GM19239 (cell line): ENCODE measurements at places on chromosomes 6 and 20.

- DNase-seq = no peak
These were observed 723.1 kb upstream of the FLRT3 start for GRCh38 chr20:15060265-15061060.

GRCh38 chr6:45072673-45073072 is 255.5 kb upstream of the RUNX2 start:
- DNase-seq = no peak

- DNase-seq = no peak
These were observed 47.2 kb upstream of the CCN2 start for GRCh38 chr6:131998255-131998982.

GRCh38 chr20:60123652-60124051 is 165.4 kb downstream of the CDH26 start:
- no peak for DNase-seq

DNA sequence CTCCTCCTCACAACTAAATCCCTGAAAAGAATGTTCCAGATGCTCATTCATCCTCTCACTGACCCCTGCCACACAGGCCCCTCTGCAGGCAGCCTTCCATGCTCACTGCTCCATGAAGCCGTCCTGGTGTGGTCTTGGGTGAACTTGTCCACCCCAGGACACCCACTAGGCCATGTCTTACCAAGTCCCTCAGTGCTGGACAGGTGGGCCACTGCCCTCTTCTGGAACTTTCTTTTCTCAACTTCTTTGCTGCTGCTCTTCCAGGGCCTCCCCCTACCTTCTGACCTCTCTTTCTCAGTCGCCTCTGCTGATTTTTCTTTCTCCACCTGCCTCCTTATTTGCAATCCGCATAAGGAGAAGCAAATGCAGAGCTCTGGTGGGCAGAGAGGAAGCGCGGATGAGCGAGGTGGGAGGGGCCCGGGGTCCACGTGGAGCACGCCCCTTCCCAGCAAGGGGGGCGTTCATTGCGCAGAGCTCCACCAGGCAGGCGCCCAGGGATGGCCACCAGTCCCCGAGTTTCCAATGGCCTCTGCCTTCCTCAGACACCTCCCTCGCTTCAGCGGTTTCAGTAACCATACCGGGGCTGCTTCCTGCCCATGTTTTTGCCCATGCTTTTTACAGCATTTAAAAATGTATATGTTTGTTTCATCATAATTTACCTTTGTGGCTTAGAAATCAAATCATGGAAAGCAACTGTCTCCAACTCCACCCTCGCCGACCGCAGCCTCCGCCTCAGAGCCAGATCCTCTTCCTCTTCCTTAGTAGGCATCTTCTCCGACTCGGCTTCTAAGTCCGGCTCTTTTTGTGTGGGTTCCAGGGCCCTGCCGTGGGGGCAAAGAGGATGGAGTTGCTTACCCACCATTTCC is 129.6 kb downstream of the ZDHHC14 start:
- DNase-seq = no peak

- DNase-seq = peak; percentile 17
These were observed 3.8 kb upstream of the LPA start for GRCh38 chr6:160667639-160668481.

DNA sequence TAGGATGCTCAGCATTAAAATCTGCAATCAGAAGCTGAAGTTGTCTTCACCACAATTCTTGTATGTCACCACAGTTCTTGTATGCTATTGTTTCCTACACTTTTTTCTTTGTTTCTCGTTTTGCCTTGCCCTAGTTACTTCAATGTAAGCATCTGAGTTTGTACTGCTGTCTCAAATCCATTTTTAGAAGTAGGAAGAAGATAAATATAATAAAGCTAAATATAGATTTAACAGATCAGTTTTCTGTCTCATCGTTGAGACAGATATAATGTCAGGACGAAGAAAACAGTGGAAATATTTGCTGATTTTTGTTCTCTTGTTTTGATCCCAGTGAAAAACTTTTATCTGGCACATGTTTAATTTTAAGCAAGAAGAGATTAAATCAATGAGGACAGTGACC is 318.0 kb downstream of the QKI start:
- DNase-seq = no peak

DNA sequence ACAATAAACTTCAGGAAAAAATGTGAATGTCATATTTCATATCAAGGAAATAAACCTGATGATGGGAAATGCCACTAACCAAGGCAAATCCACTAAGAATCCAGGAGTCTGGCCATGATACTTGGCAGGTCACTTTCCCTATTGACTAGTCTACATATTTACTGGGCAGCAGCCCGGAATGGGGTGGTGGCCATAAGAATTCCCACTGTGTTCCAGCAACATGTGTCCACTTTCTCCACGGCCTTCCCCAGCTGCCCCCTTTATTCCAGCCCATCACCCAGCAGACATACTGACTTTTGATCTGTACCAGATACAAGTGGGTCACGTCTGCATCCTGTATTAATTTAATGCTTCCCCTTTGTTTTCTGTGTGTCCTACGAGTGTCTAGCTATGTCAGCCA is 234.5 kb upstream of the PRDM1 start:
- no peak for DNase-seq

- DNase-seq = no peak
These were observed 54.6 kb downstream of the GMPR start for GRCh38 chr6:16292942-16293341.

- DNase-seq = no peak
These were observed 70.3 kb downstream of the SMAP1 start for GRCh38 chr6:70738028-70738427.

GRCh38 chr6:11537229-11538051 is at the start of gene TMEM170B:
TSS of gene TMEM170B (plus strand) at chr6:11537749. CDS start at chr6:11538278, 529 bp downstream.
- DNase-seq = peak; percentile 90

DNA sequence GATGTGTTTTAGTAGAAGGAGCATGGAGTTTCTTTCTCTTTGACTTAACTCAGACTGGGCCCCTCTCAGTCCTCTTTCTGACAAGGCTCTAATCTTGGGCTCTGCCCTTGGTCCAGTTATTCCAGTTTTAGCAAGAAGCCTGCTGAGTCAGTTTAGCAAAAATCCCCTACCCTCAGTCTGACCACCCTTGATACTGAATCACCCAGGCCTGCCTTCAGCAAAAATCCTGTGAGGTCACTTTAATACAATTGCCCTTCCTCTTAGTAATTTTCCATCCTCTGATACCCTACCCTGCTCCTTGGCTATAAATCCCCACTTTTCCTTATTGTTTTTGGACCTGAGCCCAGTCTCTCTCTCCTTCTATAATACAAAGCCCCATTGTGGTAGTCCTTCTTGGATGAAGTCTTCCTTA is 326.7 kb upstream of the NOX3 start:
- no peak for DNase-seq

- DNase-seq = no peak
These were observed 851 bp downstream of the SNX5 start for GRCh38 chr20:17967521-17968365.

DNA sequence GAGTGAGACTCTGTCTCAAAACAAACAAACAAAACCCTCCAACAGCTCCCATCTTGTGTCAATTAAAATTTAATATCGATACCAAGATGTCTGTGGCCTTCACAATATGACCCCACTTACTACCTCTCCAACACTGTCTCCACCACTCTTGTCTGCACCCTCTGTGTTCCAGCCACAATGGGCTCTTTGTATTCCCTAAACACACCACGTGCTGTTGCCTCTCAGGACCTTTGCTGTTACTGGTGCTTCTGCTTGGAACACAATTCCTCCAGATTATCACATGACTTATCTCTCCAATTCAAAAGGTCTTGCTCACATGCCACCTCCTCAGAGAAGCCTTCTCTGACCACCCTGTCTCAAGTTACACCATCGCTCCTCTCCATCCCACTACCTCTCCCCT is 6.0 kb upstream of the HCK start:
- DNase-seq = no peak

DNA sequence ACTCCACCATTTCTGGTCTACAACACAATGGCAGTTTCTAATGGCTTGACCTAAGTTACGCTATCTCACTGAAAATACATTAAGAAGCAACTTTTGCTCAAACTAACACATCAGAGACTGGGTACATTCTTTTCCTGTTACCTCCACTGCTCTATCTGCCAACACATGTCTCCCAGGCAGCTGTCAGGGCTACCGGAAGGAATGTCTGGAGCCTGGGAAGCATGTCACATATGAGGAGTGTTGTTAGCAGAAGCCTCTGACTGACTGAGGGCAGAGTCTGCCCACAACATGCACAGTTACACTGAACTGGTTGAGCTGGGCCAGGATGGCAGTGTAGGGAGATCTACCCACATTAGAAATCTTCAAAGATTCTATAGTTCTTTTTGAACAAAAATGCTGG is 264.5 kb downstream of the KIF16B start:
- DNase-seq = no peak

DNA sequence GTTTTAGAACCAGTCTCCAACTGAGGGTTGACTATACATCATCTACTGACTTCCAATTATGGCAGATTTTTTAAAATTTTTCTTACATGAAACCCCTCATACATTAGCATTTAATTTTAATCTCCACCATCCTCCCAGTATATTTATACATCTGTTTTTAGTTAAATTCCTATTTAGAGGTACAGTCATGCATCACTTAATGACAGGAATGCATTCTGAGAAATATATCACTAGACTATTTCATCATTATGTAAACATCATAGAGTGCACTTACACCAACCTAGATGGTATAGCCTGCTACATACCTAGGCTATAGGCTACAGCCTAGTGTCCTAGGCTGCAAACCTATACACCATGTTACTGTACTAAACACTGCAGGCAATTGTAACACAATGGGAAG is 316.7 kb upstream of the MARCKS start:
- DNase-seq = no peak

DNA sequence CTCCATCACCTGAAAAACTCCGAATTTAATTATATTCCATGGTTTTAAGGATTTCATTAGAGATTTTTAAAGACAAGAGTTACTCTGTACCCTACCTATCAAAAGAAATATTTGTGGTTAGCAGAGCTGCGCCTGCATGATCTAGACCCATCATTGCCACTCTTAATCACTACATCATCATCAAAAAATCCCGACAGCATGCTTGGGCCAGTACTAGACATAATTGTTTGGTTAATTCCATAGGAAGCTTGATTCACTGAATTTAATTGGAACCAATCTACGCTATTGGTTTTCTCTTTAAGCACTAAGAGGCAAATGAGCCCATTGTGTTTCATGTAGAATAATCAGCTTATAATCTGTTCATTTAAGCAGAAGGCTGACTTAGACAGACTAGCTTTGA is 33.4 kb upstream of the RNF217 start:
- DNase-seq = no peak

GRCh38 chr6:126300126-126300525 is 39.8 kb upstream of the CENPW start:
- DNase-seq = no peak

DNA sequence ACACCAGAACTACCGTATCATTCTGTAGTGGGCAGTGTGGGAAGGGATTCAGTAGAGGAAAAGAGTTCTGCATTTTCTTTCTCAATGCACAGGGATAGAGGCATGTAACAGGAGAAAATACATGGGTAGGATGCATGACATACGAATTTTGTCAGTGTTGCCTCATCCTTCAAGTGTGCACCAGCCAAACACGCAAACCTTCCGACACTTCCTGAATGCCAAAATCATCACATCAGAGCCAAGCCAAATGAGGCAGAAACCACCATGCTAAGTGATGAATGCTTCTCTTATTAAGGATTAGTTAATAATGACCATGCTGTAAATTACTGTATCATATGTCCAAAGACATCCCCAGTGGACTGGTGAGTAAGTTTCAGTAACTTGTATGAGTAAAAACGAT is 27.3 kb downstream of the RAMACL start:
- DNase-seq = no peak

DNA sequence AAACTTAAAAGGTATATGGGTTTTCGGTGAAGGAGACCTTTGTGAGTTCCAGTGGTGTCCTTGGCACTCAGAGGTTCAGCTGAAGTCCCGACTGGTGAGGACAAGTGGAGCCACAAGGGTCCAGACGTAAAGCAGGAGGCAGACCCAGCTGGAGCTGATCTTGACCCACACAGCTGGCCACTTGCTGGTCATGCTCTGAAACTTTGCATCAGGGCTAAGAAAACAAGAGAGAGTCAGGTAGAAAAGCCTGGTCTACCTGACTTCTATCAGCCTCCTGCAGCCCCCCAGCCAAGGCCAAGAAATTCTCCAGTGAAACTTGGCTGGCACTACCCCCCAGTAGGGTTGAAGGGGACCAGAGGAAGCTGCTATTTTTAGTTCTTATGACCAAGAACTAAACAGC is 21.6 kb downstream of the SERINC3 start:
- DNase-seq = no peak

- DNase-seq = no peak
These were observed 131.7 kb downstream of the BFSP1 start for GRCh38 chr20:17399303-17399985.

DNA sequence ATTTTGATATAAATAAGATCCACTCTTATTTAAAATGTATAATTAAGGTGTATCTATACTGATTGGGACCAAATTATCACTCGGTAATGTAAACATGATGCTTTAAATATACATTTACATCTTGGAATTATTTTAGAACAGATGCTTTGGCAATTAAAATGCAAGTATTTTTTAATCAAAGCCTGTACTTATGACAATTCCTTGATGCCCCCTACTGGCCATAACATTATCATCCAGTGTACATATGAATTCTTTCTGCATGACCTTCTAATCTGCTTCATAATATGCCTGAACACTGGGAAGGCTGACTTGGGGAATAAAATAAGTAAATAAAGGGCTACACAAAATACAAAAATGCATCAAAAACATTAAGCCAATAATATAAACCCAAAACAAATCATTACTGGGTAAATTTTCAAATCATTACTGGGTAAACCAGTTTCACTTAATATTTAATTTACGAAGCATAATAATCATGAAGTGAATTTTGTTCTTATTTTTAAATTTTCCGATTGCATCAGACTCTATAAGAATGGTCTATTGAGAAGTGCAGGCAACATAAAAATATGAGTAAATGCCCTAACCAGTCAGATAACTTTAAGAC is 65.1 kb downstream of the CGA start:
- no peak for DNase-seq

DNA sequence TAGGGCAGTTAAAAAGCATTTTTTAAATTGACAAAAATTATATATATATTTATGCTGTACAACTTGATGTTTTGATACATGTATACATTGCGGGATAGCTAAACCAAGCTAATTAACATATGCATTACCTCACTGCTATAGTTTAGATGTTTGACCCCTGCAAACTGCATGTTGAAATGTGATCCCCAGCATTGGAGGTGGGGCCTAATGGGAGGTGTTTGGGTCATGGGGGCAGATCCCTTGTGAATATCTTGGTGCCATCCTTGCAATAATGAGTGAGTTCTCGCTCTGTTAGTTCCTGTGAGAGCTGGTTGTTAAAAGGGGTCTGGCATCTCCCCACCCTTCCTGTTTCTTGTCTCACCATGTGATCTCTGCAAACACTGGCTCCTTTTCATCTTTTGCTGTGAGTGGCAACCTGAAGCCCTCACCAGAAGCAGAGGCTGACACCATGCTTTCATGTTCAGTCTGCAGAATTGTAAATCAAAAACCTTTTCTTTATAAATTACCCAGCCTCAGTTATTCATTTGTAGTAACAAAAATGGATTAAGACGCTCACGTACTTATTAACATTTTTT is 111.8 kb downstream of the MCHR2 start:
- no peak for DNase-seq

- DNase-seq = no peak
These were observed 123.0 kb upstream of the SNX9 start for GRCh38 chr6:157699777-157700636.
